Hepatocyte (in vitro differentiated cells): ENCODE measurements at places on chromosomes 6 and 20.

DNA sequence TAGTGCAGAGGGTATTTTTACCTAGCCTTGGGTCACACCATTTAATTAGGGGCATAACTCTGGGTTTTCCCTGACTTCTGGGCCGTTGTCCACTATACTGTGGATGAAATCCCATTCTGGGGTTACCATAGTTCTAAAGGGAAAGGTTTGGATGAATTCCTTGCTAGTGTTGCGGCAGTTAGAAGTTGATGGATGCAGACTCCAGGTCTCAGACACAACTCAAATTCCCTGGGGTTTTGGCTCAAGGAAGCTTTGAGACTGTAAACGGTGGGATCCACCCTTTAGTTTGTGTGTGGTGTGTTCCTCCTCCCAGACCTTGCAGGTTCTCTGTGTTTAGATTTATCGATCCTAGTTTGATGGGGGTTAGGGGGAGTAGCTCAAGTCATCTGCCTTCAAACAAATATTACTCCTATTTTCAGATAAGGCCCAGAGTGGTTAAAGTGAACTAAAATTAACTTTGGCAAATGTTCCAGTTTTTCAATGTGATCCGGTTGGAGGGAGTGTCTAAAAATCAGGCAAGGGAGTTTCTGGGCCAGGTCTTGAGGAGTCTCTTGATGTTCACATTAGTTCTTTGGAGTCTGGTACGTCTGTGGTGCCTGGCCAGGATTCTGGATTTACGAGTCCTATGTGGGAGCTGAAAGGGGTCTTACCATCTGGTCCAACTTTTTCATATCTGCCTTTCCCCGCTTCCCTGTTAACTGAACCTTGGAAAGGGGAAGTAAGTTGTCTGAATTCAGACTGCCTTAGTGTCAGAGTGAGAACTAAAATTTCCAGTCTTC is 1.5 kb downstream of the RALY start:
- DNase-seq, result peak; percentile 21

DNA sequence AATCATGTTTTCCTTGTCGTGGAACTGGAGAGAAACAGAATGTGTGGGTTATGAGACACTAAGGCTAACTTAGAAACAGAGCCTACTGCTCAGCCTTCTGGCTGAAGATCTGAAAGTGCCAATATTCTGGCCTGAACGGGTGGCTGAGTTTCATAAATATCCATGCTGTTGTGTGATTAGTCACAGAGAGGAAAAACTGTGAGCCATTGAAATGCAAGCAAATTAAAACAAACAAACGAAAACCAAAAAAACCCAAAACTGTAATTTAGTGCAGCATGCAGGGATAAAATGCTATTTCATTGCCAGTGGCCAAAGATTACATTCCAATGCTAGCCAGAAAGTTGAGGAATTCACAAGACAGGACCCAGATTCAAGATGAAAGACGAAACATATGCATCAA is 315.1 kb downstream of the UBE3D start:
- no peak for DNase-seq

DNA sequence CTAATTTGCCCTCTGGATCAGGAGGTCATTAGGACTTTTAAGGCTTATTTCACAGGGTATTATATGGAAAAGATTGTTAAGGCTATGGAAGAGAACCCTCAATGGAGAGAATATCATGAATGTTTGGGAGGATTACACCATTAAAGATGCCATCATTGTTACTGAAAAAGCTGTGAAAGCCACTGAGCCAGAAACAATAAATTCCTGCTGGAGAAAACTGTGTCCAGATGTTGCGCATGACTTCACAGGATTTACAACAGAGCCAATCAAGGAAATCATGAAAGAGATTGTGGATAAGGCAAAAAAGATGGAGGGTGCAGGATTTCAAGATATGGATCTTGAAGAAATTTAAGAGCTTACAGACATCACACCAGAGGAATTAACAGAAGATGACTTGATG is 798.3 kb upstream of the SLC35B3 start:
- no peak for DNase-seq

- DNase-seq, result peak; percentile 65
These were observed 79.4 kb upstream of the SCAF8 start for GRCh38 chr6:154653853-154654252.

GRCh38 chr6:154481521-154482013 is 28.9 kb downstream of the CNKSR3 start:
- no peak for DNase-seq

DNA sequence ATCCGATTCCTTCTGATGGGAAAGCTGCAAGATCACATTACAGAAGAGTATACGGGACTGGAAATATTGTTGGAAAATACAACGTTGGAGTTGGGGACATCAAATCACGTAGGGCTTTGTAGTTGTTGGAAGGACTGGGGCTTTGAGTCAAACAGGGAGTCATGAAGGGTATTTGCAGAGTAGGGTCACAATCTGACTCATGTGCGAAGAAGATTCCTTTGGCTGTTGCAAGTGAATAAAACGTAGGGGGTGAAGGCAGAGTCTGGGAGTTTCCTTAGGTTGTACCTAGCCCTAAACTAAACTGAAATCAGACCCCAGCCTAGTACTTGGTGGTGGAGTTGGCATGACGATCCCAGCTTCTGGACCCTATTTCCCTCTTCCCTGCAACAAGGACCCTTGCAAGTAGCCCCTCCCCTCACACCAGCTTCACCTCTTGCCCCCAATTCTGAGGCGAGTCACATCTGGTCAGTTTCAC is 32.3 kb downstream of the SNX5 start:
- no peak for DNase-seq
